ENCODE measurements at places on chromosomes 5 and 9.

GRCh38 chr5:150829744-150830143 is 16.6 kb upstream of the IRGM start:
- no peak for DNase-seq

- no peak for DNase-seq
These were observed 13.9 kb downstream of the SLC31A2 start for GRCh38 chr9:113164536-113165300.

GRCh38 chr5:56673171-56673570 is 142.2 kb upstream of the MAP3K1 start:
- no peak for DNase-seq

- DNase-seq: no peak
These were observed 492.2 kb downstream of the NR2F1-AS1 start for GRCh38 chr5:93088592-93089389.

- DNase-seq: no peak
These were observed 115.0 kb downstream of the NFIB start for GRCh38 chr9:14198841-14199455.

- no peak for DNase-seq
These were observed 438 bp downstream of the SOX30 start for GRCh38 chr5:157651623-157652376.

- no peak for DNase-seq
These were observed 191.2 kb downstream of the PAX5 start for GRCh38 chr9:36842560-36843530.

DNA sequence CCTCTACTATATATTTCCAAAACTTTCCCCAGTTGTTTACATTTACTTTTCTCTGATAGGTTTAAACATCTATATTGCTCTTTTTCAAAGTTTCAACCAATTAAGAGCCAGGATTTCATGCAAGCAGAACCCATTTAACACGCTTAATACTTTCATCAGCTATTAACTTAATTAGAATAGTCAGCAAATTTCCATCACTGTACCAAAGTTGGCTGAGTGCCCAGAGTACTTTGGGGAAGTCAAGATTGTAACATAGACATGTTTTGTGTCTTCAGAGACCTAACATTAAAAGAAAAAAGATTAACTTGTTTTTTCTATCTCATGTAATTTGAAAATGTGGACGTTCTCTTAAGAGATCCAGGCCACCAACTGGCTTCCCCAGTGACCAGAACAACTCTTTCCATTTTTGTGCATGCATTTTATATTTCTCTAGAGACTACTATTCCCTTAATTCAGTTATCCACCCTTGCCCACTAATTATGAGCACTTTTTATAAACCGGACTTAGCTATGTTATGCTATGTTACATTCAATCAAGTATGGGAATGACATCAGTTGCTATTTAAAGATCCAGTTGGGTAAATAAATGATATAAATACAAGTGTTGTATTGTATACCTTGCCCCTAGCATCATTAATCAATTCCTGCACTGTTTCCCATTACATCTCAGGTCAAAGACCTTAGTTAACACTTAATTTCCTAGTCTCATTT is 478.1 kb upstream of the NMUR2 start:
- no peak for DNase-seq

GRCh38 chr5:10726179-10726912 is 34.7 kb downstream of the DAP start:
- DNase-seq: no peak

- DNase-seq: no peak
These were observed 44.8 kb downstream of the NACC2 start for GRCh38 chr9:136050266-136050700.

GRCh38 chr5:125357660-125358059 is 611.2 kb upstream of the ZNF608 start:
- no peak for DNase-seq

- DNase-seq: no peak
These were observed 218.5 kb downstream of the COMMD10 start for GRCh38 chr5:116303340-116303739.

GRCh38 chr9:17481565-17481964 is 97.3 kb upstream of the SH3GL2 start:
- no peak for DNase-seq

DNA sequence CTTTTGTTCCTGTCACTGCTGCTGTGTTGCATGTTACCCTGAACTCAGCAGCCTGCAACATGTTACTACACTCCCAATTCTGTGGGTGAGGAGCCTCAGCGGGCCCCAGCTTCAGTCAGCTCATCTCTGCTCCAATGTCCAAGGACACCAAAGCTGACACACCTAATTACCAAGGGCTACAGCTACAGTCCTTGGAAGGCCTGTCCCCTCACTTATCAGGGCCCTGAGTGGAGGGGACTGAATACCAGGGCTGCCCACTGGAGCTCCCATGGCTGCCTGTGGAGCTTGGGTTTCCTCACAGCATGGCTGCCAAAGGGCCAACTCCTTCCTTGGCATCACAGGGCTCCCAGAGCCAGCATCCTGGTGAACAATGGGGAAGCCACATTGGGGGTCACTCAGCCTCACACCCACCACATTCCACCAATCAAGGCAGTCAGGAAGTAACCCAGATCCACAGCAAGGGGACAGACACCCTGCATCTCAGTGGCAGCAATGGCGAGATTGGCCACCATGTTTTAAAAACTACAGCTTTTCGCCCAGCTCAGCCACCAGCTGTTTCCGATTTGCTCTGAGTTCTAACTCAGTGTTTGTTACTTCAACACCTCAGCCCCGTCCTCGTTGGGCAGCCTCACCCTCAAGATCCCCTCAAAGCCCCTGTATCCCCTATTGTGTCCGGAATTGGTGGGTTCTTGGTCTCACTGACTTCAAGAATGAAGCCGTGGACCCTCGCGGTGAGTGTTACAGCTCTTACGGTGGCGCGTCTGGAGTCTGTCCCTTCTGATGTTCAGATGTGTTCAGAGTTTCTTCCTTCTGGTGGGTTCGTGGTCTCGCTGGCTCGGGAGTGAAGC is 18.9 kb downstream of the SEMA4D start:
- DNase-seq: no peak

DNA sequence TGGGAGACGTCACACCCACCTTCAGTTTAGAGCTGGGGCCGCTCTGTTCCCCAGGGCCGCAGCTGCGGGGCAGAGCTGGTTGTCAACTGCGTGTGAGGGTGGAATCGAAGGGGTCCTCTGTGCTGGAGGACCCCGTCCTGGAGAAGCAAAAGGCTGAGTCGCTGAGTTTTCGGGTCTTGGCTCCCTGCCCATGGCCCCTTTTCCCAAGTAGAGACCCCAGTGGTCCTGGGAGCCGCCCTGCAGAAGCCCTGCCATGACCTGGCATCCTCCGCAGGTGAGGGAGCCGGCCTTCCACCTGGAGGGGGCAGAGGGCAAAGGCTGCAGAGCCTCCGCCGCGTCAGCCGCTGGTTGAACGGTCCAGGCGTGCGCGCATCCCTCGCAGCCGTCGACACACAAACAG is 90.4 kb upstream of the COL5A1 start:
- no peak for DNase-seq

DNA sequence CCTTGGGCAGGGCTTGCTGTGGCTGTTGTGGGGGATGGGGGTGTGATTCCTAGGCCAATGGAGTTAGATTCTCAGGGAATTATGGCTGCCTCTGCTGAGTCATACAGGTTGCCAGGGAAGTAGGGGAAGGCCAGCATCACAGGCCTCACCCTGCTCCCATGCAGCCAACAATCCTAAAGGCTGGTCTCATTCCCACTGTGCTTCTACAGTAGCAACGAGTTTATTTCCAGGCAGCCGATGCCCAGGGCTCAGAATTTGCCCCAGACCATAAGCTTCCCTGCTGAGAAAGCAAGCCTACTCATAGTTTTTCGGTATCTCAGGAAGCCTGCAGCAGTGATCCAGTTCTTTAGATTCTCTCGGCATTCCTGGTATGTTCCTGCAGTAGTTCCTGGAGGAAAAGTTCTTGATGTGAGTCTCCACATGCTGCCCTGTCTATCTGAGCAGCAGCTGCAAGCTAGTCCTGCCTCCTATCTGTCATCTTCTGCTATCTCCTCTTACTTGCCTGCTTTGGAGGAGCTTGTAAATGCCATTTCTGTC is 59.3 kb upstream of the SELENOP start:
- no peak for DNase-seq

- DNase-seq: no peak
These were observed 40.0 kb downstream of the ARL15 start for GRCh38 chr5:54270326-54270725.

DNA sequence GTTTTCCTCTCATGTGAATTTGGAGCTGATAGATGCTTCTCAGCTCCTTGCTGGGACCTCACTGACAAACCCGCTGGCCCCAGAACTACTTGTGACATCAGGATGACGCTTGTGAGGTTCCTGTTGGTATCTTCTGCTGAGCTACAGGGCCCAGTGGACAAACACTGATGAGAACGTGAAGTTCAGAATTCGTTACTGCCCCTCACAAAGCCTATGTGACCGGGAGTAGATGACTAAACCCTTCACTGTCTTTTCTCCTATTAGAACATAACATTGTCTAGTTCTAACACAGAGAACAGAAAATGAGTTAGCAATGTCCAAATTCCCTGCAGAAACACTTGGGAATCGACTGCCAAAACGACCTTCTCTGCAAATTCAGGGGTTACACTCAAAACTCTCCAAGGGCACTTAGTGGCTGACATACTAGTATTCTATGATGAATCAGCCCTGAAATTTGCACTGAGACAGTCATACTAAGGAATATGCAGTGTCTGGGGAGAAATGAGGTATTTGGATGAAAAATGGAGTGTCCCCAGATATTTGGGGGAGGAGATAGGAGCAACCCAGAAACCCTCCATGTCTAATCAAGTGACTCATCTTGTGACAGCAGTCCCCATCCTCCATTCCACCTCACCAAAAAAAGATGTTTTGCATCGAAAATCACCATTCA is 143.2 kb upstream of the TRIM32 start:
- DNase-seq: no peak

- no peak for DNase-seq
These were observed 6.5 kb downstream of the CTNND2 start for GRCh38 chr5:11897781-11898180.

DNA sequence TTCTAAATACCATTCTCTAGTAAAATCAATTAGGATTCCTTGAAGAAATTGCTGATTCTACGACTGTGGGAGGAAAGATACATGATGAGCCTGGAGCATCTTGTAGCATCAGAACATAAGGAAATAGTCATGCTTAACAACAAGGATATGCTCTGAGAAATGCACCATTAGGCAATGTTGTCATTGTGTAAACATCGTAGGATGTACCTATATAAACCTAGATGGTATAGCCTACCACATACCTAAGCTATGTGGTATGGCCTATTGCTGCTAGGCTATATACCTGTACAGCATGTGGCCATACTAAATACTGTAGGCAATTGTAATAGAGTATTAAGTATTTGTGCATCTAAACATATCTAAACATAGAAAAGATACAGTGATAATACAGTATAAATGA is 77.4 kb upstream of the VCAN start:
- no peak for DNase-seq

DNA sequence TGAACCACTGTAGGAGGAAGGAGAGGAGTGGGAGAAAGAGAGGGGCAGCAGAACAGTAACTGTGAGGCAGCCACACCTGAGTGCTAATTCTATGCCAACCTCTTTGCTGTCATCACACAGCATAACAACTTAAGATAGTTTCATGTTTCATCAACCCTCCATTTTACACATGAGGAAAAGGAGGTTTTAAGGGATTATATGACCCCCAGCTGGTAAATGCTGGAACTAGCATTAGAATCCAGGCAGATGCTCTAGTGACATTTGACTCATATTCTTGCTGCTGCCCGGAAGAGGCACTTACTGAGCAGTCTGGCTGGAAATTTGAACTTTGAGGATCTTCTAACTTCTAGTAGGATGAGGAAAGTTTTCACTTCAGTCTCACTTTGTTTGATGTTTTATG is 24.1 kb upstream of the VLDLR start:
- no peak for DNase-seq

DNA sequence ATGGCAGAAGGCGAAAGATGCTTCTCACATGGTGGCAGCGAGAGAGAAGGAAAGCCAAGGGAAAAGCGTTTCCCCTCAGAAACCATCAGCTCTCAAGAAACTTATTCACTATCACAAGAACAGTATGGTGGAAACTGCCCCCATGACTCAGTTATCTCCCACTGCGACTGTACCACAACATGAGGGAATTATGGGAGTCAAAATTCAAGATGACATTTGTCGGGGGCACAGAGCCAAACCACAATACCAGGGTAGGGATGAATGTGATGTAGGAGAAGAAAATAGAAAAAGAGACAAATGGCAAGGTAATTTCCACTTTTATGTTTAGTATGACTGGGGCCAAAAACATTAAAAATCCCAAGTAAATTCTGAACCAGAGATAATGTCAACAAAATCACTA is 216.8 kb downstream of the TRIM36 start:
- DNase-seq: no peak

DNA sequence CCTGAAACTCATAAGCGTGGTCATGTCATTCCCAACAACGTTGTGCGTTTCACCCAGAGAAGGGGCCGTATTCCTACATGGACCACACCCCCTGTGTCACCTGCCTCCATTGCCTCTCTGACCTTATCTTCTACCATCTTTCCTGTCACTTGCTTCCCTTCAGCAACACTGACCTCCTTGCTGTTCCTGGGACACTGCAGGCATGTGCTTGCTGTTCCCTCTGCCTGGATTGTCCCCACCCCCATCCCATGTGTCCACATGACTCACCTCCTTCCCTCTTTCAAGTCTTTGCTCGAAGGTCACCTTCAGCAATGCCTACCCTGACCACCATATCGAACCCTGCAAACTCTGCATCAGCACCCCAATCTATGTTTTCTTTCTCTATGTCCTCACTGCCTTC is 133.2 kb upstream of the ZNF618 start:
- DNase-seq: no peak

DNA sequence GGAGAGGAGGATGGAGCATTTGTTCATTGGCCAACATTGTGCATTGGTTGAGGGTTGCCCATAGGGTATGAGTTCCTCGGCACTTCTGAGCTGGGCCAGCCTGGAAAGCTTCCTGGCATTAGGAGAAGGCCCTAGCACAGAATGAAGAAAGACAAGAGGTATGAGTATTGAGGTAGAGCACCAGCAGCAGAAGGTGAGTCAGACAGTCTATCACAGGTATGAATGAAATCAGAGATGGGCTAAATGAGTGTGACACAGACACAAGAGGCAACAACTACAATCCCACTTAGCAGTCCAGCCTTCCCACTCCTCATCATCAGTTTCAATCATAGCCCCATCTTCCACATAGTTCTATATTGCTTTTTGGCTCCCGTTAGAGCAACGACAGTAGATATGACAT is 25.4 kb upstream of the TGFBR1 start:
- no peak for DNase-seq

- DNase-seq: no peak
These were observed 51.2 kb upstream of the BARHL1 start for GRCh38 chr9:132531195-132531594.

DNA sequence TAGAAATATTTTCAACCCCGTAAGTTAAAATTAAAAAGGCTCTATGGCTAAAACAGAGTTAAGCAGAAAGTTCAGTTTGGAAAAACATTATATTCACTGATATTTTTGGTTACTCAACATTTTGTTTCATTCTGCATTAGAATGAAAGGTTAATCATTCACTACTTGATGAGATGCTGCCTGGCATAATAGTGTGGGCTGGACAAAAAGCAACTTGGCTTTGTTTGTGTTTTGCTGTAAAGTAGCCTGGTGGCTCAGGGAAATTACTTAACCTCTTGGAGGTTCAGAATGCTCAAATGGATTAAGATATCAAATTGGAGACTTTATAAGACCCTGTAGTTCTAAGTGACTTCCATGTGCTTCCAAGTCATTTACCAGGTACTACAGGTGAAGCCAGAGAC is 367.4 kb upstream of the TRPC7 start:
- DNase-seq: no peak

All from left renal pelvis (tissue), 4 donors.